ENCODE measurements at places on chromosomes 1 and 21.

- no peak for DNase-seq
These were observed 45.6 kb upstream of the FASLG start for GRCh38 chr1:172613294-172613693.

- DNase-seq, result no peak
These were observed 117.2 kb upstream of the OLIG2 start for GRCh38 chr21:32908534-32908933.

GRCh38 chr1:47209091-47209490 is 19.3 kb upstream of the PDZK1IP1 start:
- DNase-seq, result no peak

DNA sequence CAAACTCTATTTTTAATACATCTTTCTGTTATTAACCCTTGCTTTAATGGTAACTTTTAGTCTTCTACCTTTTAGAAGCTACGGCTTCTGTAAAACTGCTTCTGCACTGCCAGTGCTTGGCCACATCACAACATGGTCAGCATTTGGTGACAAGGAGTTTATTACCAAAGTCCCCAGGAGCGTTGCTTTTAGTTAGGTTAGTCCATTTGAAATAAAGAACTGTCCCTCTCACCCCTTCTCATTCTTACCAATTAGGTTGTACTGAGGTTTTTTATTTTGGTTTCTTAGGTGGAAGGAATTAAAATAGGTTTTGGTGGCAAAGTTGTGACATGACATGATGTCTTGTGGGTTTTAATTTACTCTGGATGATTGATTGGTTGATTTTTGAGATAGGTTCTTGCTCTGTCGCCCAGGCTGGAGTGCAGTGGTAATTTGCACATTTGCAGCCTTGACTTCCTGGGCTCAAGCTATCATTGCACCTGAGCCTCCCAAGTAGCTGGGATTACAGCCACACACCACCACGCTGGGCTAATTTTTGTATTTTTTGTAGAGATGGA is 39.2 kb downstream of the SPEN start:
- no peak for DNase-seq

DNA sequence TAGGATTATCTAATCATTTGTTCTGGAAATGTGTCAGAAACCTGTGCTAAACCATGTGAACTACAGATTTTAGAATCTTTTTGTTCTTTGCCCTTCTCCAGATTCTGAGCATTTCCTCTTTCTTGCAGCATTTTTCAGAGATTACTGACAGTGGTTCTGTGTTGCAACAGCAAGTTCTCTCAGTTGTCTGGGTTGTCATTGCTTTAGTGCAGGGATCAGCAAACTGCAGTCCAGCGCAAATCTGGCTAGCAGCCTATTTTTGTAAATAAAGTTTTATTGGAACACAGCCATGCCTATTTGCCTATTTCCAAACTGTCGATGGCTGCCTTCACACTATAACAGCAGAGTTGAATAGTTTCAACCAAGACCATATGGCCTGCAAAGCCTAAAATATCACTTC is 66.3 kb upstream of the LRRC8D start:
- DNase-seq, result no peak

DNA sequence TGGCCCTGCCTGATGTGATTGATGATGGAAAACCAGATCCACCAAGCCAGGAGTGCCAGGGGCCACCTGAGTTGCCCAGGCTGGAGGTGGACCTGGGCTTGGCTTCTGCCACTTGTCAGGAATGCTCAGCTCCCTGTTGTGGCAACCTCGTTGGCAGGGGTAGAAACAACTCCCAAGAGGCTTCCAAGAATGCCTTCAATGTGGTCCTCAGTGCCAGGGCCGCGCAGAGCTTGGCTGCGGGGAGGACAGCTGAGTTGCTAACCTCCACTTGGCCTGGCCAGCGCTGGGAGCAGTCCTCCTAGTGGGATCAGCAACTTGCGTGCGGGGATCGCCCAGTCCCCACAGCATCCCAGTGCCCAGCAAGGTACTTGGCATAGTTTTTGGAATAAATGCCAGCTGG is 9.0 kb downstream of the MYOM3 start:
- DNase-seq, result no peak

DNA sequence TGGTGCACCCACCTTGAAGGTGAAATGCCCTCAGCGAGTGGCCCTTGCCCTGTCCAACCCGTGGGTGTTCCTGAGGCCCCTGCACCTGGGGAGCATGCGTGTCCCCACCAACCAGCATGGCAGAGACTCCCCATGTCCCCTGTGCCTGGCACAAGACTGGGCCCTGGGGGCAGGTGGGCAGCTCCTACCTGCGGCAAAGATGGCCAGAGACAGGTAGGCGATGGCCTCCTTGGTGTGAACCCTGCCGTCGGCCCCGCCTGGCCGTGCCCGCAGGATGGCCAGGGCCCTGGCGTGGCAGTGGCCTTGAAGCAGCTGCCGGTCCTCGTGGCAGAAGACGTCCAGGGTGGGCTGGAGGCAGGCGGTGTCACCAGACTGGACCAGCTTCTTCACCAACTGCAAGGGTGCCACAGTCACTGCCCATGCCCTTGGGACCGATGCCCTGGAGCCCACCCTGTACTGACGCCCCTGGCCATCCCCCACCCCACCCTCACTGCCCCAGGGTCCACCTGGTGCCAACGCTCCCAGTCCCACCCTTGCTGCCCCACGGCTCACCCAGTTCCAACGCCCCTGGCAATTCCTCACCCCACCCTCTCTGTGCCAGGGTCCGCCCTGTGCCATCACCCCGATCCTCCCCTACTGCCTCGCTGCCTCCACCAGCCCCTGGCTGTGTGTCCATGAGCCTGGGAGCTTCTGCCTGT is 15.7 kb downstream of the TTC34 start:
- DNase-seq, result no peak

DNA sequence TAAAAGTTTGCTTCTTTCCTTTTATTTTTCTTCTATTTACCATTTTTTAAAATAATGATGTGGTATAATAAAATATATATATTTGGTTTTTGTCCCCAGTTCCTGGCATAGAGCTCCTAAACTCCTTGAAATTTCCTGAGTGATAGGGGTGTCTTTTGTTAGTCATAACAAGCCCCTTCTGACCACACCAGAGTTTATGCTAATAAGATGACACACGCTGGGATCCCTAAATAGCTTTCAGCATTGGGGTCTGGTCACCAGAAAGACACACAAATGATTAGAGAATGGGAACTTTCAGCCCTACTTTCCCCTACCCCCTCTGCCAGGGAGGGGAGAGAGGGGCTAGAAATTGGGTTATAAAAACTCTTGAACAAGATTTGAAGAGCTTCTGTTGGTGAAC is 56.2 kb downstream of the COL24A1 start:
- no peak for DNase-seq

DNA sequence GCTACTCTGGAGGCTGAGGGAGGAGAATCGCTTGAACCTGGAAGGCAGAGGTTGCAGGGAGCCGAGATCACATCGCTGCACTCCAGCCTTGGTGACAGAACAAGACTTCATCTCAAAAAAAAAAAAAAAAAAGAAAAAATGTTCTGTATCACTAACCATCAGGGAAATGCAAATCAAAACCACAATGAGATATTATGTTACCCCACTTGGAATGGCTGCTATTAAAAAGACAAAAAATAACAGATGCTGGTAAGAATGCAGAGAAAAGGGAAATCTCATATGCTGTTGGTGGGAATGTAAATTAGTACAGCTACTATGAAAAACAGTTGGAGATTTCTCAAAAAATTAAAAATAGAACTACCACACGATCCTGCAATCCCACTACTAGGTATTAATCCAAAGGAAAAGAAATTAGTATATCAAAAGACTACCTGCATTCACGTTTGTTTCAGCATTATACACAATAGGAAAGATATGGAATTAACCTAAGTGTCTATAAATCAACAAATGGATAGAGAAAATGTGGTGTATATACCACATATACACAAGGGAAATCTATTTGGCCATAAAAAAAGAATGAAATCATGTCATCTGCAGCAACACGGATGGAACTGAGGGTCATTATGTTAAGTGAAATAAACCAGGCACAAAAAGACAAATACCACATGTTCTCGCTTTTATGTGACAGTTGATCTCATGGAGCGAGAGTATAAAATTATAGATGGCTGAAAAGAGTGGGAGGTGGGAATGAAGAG is 62.6 kb downstream of the ABL2 start:
- DNase-seq, result no peak

DNA sequence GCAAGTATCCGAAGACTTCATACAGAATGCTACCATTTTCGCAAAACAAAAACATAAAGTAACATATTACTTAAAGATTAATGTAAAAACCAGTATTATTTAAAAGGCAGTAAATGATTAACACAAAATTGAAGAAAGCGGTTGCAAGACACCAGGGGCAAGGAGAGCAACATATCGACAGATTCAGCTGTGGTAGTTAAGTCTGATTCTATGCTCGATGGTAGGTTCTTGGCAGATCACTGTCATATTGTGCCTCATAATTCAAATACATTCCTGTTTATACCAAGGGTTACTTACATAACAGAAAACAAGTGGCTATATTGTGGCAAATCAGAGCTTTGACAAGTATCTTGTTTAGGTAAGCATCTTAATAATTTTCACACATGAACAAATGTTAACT is 37.7 kb downstream of the NRIP1 start:
- DNase-seq, result no peak

- DNase-seq, result no peak
These were observed 88.8 kb upstream of the ARHGEF16 start for GRCh38 chr1:3365523-3366125.

GRCh38 chr21:28818663-28819278 is 173.9 kb downstream of the LTN1 start:
- no peak for DNase-seq

GRCh38 chr1:121538943-121539575 is 354.3 kb downstream of the SRGAP2C start:
- no peak for DNase-seq

- no peak for DNase-seq
These were observed 168.1 kb downstream of the DUSP10 start for GRCh38 chr1:221573756-221574155.

DNA sequence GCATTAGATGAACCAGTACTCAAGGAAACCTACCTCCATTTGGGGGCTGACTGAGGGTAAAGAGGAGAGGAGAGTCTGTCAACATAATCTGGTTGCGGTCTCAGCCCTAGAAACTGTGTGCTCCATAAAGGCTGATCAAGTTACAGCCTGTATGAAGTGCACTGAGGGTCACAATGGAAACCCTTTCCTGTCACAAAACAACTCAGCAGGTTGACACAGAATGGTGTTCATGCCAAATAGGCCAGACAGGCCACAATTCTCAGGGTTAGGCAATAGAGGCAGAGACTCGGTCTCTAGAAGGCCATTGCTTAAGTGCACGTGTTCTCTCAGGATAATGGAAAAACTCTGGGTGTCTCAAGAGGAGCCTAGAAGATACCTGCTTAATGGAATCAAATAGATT is 4.1 kb upstream of the ANKRD35 start:
- no peak for DNase-seq

DNA sequence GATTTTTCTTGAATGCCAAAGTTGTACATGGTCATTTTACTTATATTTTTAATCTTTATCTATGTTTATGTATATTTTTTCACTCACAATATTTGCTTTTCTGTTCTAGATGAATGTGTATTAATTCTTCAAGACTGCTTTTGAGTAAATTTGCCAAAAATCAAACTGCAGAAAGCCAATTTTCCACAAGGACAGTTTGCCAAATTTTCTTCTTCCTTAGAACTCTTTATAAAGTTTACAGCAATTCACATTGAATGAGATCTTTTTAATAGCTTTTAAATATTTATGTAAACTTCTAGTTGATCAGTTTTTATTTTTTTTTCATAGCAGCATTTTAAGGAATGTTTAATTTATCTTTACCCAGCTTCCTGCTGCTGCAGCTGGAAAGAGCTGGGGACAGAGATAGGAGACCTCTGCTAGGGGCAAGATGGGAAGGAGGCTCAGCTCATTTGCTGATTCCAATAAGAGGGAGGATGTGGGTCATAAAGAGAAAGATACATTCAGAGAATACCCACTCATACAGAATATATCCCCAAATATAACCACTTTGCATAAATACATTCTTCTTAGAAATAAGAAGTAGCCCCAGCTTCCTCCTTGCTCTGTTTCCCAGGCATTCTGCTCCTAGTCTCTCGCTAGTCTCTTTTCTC is 93.0 kb downstream of the ODF2L start:
- no peak for DNase-seq

GRCh38 chr1:26401891-26402290 is 8.7 kb upstream of the LIN28A start:
- no peak for DNase-seq

DNA sequence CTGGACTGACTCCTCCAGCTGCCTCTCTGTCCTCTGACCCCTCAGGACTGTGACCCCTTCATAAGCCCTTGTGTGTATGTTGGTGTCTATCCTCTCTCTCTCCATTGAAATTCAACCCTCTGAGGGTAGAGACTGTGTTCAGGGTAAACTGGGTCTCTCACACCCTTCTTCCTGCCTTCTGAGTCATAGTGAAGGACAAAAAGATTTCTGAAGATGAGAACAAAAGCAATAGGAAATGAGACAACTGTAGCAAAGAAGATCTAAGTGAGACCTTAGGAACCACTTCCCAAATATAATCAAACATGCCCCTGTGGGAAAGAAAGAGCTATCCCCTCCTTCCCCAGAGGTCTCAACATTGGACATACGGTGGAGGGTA is 16.9 kb downstream of the NUAK2 start:
- no peak for DNase-seq

GRCh38 chr1:241275981-241276380 is 81.0 kb downstream of the RGS7 start:
- DNase-seq, result no peak

- DNase-seq, result no peak
These were observed 1.1 kb downstream of the AGTRAP start for GRCh38 chr1:11736746-11737639.

- DNase-seq, result no peak
These were observed 2.0 kb downstream of the NPL start for GRCh38 chr1:182791281-182792179.

GRCh38 chr1:161092621-161093028 is 3.3 kb upstream of the NECTIN4 start:
- peak; percentile 36 for DNase-seq

DNA sequence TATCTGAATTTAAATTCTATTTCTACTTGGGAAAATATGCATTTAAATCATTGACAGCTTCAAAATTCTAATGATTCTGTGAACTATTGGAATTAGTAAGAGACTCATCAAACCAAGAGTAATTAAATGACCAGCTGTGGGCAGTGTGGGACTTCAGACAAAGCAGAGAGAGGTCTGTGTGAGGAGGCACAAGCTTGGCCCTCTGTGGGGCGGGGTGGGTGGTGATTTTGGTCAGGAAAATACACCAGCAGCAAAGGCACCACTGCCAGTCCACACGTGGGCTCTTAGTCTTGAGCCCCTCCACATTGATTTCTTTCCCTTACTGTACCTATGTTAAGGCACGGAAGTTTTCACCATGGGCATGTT is 39.2 kb upstream of the RAB4A start:
- DNase-seq, result no peak
